Daoy (cell line): ENCODE measurements at places on chromosomes 11 and 22. TPM values are rescaled to one million over a fixed set of nuclear protein-coding genes. Genes with fewer than 3 reads are reported as not detected.

The ART5 gene
- total RNA-seq: 0.46 TPM in 1 of 2 replicates, not detected in the other

The DMC1 gene
- total RNA-seq: 0.06 TPM in 1 of 2 replicates, not detected in the other

The APOL4 gene
- total RNA-seq: not detected in 2 replicates

The WNT7B gene
- total RNA-seq: 13.3 and 15.7 TPM in 2 replicates

The ROM1 gene
- total RNA-seq: 0.33 and 2.7 TPM in 2 replicates

The STX5 gene
- total RNA-seq: 26.0 and 28.2 TPM in 2 replicates

The PLEKHA7 gene
- total RNA-seq: 8.9 and 10.2 TPM in 2 replicates

The TSSK2 gene
- not detected in 2 replicates for total RNA-seq

The MS4A8 gene
- not detected in 2 replicates for total RNA-seq

The PRODH gene
- total RNA-seq: 0.11 TPM in 1 of 2 replicates, not detected in the other
